ENCODE measurements at places on chromosomes 13 and 19.

- DNase-seq = peak; percentile 90
These were observed 9.3 kb downstream of the HOOK2 start for GRCh38 chr19:12766051-12766521.

GRCh38 chr19:39190768-39191167 lies 6.0 kb upstream of the NCCRP1 start:
- DNase-seq = no peak

DNA sequence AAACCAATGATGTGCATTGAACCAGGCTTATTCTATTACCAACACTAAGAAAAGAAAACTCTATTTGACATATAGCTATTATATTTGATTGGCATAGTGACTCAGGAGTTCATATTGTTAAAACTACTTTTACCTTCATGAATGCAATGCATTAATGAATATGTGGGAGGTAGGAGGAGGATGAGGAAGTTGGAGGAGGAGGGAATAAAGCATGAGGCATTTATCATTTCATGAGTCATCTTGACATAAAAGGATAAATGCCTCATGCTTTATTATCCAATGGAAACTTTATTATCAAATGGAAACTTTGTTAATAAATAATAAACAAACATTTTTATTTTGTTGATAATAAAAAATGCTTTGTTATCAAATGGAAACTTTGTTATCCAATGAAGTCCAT lies 116.5 kb downstream of the SPRY2 start:
- no peak for DNase-seq

DNA sequence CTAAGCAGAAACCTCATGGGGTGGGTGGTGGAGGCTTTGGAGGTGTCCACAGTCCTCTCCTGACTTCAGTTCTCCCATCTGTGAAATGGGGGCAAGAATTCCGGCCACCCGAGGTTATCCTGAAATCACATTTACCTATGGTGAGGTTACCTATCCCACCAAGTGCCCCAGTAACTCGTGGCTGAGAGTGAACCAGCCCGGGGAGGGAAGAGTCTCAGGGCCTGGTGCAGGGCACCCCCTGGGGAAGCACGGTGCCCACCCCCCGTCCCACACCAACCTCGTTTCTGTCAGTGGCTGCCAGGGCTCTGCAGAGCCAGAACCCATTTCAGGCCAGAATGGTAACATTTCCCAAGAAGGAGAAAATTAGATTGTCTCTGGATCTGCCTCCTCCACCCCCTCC lies 83.7 kb upstream of the VSTM2B start:
- no peak for DNase-seq

GRCh38 chr13:30065181-30065580 lies 214.8 kb upstream of the UBL3 start:
- no peak for DNase-seq

GRCh38 chr19:57947088-57947418 lies 453 bp downstream of the ZNF256 start:
- no peak for DNase-seq

DNA sequence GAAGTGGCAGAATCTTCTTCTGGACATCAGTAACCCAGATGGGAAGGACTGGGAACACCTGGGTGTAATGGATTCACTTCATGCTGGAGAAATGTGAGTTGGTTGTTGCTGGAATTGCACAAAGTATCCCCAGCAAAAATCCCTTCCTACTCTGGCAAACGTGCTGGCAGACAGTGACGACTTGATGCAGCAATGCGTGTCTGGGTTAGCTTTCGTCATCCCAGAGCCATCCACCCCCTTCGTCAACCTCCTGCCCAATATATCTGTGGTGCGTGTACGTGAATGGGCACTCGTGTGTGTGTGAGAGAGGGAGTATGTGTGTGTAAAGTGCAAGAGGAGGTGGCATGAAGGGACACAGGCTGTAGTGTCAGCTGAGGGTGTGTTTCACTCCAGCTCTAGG lies 70.9 kb downstream of the TM9SF2 start:
- no peak for DNase-seq

All from activated T-cell treated with anti-CD3 and anti-CD28 coated beads, Interleukin-2, amount 50 U/mL, for 1 hour (primary cell).